ENCODE measurements at places on chromosomes 5 and 9.

- DNase-seq, result no peak
Observed at GRCh38 chr9:106560540-106560939, 302.4 kb upstream of the ZNF462 start.

GRCh38 chr9:88730780-88731179 is 195.8 kb downstream of the NXNL2 start:
- no peak for DNase-seq

- no peak for DNase-seq
Observed at GRCh38 chr5:170986598-170986997, 124.8 kb downstream of the RANBP17 start.

DNA sequence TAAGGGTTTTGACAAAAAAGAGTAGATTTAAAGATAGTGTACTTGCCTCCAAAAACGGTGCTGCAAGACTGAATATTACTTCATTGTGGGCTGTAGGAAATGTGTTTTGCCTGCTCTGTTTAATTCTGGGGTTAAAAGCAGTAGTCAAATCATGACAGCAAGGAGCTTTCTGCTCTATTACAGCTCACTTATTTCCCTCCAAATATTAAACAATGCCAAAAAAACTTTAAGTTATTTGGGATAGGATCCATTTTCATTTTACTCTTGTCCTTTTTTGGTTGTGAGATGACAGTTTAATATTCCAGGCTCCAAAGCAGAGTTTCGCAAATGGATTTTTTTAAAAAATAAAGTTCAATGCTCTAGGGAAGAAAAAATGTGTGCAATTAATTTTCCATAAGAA is 340.4 kb upstream of the RGMB start:
- DNase-seq, result no peak

- peak; percentile 80 for DNase-seq
Observed at GRCh38 chr9:122125158-122125508, 32.0 kb upstream of the TTLL11 start.

DNA sequence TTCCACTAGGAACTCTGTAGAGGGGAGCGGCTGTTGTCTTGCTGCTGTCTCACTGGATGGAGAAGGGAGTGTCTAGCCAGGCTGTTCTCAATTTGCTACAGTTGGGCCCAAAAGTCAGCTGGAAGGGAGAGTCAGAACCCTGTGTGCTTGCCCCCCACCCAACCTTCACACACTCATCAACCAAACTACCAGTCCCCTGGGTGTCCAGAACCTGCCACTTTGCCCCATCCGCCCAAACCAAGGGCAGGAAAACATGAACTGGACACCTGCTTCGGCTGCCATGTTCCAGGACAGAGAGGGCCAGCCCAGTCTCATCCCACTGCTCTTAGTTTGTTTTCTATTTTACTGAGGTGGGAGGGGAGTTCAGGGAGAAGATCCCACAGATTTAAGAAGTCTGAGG is 82.1 kb downstream of the S1PR3 start:
- DNase-seq, result no peak

GRCh38 chr9:104256031-104256695 is 162.1 kb downstream of the SMC2 start:
- DNase-seq, result no peak

DNA sequence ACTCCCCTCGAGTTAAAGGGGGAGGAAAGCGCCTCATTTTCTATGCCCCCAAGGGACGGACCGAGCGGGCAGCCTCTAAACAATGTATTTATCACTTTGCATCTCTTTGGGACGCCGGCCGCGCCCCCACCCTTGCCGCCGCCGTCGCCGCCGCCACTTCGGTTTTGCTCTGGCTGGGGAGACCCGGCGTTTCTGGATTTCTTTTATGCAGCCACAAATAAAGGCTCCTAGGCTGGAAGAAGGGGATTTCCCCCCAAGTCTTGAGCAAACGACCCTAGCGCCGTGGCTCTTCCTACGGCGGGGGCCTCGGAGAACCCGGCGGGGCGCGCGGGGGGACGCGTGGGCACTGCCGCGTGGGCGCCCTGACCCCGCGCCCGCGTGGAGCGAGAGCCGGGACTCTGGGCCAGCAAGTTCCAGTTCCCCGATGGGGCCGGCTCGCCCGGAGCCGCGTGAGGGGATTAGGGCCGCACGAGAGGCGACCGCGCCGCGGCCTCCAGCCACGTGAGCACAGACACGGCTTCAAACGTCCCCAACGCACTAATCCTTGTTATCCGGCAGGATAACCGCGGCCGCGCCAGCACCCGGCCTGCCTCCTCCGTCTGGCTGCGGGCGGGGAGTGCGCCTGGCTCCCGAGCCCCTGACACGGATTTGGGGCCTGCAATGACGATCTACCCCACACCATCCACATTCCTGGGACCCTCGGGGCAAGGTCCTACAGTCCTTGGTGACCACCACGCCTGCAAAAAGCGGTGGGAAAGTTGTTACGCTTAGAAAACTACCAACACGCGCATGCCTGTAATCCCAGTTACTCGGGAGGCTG is 7.9 kb upstream of the NEUROG1 start:
- DNase-seq, result no peak

DNA sequence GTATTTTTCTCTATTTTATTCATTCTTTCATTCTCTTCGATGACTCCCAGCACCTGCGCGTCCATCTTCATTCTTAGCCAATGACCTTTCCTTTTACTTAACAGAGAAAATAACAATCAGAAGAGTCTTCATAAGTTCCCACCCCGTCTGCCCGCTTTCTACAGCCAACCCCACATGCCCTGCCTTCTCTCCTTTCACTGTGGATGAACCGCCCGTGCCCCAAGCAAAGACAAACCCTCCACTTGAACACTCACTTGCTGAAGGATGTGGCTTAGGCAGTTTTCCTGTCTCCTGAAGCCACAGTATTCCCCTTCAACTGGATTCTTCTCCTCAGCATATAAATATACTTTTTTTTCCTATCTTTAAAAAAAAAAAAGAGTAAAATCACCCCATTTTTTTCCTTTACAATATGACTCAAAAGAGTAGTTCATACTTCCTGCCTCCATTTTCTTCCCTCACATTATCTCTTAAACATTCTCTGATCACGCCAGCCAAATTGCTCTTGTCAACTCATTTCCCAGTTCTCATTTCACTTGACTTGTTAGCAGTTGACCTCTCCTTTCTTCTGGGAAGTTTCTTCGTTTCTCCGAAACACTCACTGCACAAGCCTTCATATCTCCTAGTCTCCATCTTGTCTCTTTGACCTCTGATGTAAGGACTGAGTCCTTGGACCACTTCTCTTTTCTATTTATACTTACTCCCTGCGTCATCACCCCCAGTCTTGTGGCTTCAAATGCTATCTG is 11.1 kb downstream of the NIPSNAP3B start:
- no peak for DNase-seq

All from stimulated activated naive CD8-positive, alpha-beta T cell treated with anti-CD3 and anti-CD28 coated beads, Interleukin-15, amount 100 ng/mL, for 72 hours (primary cell).